ENCODE measurements at places on chromosomes 12 and 14.

GRCh38 chr12:4802841-4803240, 82.6 kb downstream of the GALNT8 start:
- no peak for DNase-seq

- no peak for DNase-seq
Measured at GRCh38 chr14:29056041-29056566, 289.5 kb downstream of the FOXG1 start.

- no peak for DNase-seq
Measured at GRCh38 chr12:121080909-121081308, 41.9 kb upstream of the OASL start.

- DNase-seq: peak; percentile 34
Measured at GRCh38 chr14:104288272-104288671, 149.9 kb downstream of the KIF26A start.

GRCh38 chr14:55243813-55244212, 27.4 kb upstream of the FBXO34 start:
- no peak for DNase-seq

DNA sequence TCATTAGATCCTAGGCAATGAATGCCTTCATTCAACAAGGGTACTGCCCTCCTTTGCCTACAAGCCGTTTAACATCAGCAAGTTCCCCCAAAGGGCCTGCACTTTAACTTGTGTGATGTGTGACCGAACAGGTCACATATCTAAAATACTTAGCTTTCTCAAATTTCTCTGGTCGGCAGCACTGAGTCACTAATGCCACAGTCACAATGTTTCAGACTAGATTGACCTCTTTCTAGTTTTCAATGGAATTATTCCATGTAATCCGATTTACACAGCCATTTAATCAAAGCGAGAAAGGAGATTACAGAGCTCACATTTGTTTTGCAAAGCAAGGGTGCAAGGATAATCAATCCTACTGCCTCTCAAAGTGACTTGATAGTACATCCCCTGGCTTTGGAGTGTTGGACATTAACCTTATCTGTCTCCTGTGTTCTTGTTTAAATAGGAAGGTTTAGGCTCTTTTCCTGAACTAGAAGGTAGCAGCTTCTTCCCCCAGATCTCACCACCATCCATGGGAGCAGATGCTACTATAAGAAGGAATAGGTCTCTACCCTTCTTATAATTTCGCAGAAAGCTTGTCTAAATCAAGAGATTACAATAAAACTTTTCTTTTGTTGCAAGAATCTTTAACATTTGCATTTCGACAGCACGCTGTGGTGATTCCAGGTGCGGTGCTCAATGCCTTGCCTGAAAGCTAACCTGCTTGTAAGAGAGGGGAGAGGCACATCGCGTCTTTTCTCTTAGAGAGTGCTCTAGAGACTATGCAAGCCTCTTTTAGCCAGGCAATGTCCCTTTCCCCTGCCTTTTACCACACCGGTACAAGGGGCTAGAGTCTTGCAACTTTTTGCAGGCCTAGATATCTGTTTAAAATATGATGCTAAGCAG, 1.8 kb downstream of the KITLG start:
- no peak for DNase-seq

GRCh38 chr14:90721619-90722305, 94.5 kb downstream of the TTC7B start:
- no peak for DNase-seq

GRCh38 chr14:101537286-101537685, 24.0 kb upstream of the DIO3 start:
- no peak for DNase-seq

- no peak for DNase-seq
Measured at GRCh38 chr14:73502017-73502619, 11.4 kb downstream of the RIOX1 start.

- DNase-seq: no peak
Measured at GRCh38 chr14:66133666-66134065, 352.5 kb upstream of the CCDC196 start.

- peak; percentile 59 for DNase-seq
Measured at GRCh38 chr14:101018561-101019290, 115.2 kb upstream of the RTL1 start.

DNA sequence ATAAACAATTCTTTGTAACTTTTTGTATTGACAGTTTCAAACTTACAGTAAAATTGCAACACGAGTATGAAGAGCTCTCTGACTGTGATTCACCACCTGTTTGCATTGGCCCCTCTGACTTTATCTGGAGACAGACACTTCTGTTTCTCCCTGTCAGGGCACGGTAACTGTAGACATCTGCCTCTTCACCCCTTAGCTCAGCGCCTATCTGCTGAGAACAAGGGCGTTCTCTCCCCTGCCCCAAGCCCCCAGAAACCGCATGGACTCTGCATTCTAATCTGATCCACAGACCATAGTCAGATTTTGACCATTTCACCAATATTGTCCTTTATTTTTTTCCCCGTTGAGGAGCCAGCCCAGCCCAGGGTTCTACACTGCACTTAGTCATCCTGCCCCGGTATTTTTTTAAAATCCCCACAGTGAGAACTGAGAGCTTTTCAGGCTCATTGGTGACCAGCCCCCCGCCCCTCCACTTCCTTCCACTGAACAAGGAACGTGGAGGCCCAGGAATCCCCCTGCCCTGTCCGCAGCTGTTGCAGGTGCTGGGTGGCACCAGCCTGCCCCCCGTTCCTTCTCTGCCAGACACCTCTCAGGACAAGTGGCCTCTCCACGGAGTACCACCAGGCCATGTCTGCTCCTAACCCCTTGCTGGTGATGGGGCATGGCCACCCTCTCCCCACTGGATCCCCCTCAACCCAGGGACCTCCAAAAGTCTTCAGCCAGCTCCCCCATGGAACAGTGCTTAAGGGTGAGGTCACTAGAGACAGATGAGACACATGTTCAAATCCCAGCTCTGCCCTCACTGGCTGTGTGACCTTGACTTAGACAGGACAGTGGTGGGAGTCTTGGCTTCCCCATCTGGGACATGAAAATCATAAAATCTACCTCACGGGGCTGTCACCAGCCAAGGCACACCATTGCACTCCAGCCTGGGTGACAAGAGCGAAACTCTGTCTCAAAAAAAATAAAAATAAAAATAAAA, 11.2 kb downstream of the RHOF start:
- DNase-seq: no peak

- no peak for DNase-seq
Measured at GRCh38 chr14:58291646-58292045, 6.7 kb upstream of the ARID4A start.

DNA sequence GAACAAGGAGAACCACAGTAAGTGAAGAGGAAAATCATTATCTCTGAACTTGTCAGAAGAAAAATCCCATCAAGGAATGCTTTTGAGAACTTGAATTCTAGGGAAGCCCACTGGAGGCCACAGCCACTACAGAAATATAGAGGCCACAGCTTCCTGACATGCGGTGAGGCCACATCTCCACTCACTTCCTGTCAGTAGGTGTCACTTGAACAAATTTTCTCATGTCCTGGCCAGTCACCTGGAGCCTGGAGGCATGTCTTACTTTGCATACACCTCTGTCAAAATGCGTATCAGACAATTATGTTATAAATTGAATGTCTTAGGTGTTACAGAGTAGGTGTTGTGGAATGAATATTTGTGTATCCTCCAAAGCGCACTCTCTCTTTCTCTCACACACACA, 370.3 kb downstream of the DAD1 start:
- DNase-seq: no peak

DNA sequence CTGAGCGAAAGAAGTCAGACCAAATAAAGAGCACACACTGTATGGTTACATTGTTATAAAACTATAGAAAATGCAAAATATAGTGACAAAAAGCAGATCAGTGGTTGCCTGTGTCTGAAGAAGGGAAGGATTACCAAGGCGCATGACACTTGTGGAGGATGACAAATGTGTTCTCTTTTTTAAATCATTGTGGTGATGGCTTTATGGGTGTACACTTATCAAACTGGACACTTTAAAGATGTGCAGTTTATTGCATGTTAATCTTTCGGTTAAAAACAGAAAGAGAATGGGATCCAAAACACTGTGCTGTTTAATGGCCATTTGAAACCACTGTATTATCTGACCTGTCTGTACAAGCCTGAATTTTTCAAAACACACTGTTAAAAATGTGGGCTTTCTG, 8.8 kb upstream of the CDK17 start:
- no peak for DNase-seq

DNA sequence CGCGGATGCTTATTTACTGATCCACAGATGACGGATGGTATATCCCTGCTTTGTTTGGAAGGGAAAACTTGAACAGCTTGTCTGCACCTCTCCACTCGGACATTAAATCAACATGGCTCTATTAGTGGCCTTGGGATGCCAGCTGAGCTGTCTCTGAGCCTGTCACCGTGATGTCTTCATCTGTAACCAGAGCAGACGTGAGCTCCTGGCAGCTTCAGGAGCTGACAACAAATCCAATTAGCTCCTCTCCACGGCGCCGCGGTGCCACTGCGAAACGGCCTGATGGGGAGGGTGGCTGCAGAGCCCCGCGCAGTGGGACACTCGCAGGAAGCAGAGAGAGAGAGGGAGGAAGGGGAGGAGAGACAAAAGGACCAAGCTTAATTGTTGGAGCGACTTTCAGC, 112.3 kb downstream of the PAPOLA start:
- DNase-seq: no peak

GRCh38 chr14:102315121-102315520, 4.4 kb upstream of the ZNF839 start:
- no peak for DNase-seq

- no peak for DNase-seq
Measured at GRCh38 chr14:99573000-99573330, 31.0 kb downstream of the CCDC85C start.

- DNase-seq: no peak
Measured at GRCh38 chr12:68785358-68785757, 22.6 kb upstream of the MDM2 start.

Data from posterior vena cava (tissue), 2 donors.